ENCODE measurements at places on chromosomes 16 and 17. TPM values are rescaled to one million over a fixed set of nuclear protein-coding genes. Genes with fewer than 3 reads are reported as not detected.

Gene ENPP7
- 30.2 TPM for polyA plus RNA-seq

Gene TCAP
- 0.66 TPM for polyA plus RNA-seq

GRCh38 chr17:35749560-35750412 is 3.3 kb downstream of the GAS2L2 start:
- peak; percentile 34 for DNase-seq
- peaks cover 26% of the 10 kb centered on the region for H3K27me3 ChIP-seq
- no peak overlapping the region for H3K4me3 ChIP-seq
- no peak overlapping the region for H3K27ac ChIP-seq
- H3K36me3 ChIP-seq = no peaks in the 10 kb centered on the region

DNA sequence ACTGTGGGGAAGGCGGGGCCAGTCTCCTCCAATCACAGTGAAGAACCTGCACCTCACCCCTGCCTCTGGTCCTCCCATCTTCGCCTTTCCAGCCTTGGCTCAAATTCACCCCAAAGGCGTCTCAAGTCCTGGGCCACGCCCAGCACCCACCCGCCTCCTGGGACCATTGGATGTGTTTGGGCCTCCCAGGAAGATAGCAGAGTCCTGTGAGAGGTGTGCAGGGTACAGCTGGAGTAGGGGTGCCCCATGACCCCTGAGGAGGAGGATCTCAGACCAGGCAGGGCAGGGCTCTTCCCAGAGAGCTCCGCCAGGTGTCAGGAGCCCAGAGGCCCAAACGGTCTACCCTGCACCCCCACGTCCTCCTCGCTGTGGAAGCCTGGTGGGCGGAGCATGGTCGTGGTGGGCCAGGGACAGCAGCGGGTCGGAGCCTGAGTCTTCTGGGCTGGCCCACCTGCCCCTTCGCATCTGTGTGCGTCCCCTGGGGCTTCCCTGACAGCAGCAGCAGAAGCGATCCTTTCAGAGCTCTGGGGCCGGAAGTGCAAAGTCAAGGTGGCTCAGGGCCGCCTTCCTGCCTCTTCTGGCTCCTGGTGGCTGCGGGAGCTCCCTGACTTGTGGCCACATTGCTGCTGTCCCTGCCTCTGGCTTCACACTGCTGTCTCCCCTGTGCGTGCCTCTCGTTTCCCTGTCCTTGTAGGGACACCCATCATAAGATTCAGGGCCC is 34.9 kb upstream of the ZNF469 start:
- DNase-seq = no peak
- no peaks in the 10 kb centered on the region for H3K27me3 ChIP-seq
- H3K4me3 ChIP-seq = no peak overlapping the region
- H3K27ac ChIP-seq = no peak overlapping the region
- no peaks in the 10 kb centered on the region for H3K4me1 ChIP-seq
- H3K36me3 ChIP-seq = no peaks in the 10 kb centered on the region

DNA sequence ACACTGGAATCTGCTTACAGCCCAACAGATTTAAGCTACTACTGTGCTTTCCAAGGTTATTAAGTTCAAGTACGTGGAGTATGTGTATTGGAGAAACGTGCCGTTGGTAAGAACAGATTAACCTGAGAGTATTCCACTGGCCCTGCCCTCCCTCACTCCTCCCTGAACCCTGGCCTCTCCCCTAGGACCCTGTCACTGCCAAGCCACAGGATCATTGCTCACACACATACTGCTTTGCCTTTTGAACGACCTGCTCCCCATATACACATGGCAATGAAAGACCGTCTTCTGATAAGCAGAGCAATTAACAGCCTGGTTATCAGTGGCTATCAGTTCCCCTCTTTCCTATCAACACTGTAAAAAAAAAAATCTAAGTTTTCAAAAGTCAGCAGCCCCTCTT is 458.9 kb upstream of the DYNLRB2 start:
- no peaks in the 10 kb centered on the region for H3K36me3 ChIP-seq
- peak overlapping the region; percentile 26 for H3K27ac ChIP-seq
- H3K4me3 ChIP-seq = no peak overlapping the region
- peak; percentile 58 for DNase-seq

Measured in hepatocyte (in vitro differentiated cells).